ENCODE measurements at places on chromosomes 2 and 18.
A peak's percentile ranks its signal among the peaks of the same experiment; 100 is the strongest.

DNA sequence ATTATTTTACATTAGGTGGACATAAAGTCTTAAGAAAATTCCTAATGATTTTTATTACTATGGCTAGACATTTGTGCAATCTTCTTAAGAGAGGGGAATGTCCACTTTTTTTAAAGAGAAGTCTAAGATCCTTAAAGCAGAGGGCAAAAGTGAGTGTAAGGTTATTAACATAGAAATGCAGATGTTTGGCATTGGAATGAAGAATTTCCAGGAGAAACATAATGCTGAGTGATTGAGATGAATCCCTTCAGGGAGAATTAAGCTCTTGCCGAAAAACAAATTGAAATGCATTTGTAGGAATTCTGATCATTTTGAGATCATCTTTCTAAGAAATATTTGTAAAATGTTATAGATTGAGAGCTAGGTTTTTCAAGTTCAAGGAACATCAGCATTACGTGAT, 15.0 kb downstream of the FAM124B start:
- no peak for DNase-seq

- no peak for DNase-seq
These were observed 185.2 kb downstream of the SMAD2 start for GRCh38 chr18:47745227-47745626.

GRCh38 chr2:169119123-169119760, 49.9 kb downstream of the DHRS9 start:
- no peak for DNase-seq

DNA sequence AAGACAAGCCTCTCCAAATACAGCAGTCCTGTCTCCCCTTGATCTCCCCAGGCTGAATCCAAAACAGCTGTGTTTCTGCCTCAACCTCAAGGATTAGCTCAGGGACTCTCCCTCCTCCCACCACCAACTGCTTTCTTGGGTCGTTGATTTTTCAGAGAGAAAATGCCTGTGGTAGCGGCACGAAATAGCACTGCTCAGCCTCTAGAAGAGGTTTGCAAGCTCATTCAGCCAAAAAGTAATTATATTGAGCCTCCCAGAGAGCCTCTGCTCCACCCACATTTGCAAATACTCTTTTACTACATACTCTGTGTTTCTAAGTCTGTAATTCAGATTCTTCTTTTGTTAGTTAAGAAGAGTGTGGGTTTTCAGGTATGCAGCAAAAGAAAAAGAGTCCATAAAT, 396.4 kb upstream of the TNP1 start:
- no peak for DNase-seq

DNA sequence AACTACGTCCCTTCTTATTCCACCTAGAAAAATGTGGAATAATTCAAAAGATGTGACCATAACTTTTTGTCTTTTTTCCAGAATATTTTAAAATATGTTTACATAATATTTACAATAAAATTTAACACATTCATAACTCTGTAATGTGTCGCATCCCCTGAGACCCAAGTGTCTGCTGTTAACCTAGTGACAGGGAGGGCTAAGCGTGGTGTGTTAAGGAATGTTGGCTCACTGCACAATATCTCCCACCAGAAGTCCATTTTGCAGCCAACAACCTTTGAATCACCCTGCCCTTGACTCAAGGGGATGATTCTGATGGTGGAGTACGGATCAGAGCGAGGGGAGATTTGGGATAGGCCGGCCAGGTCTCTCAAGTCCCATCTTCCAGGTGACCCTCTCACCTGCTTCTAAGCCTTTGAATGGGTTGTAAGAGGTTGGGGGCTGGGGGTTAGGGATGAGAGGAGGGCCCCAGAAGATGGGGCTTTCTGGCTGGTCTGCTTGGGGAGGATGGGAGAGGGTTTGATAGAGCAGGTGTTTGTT, 43.3 kb downstream of the SERTAD2 start:
- no peak for DNase-seq

- no peak for DNase-seq
These were observed 13.7 kb downstream of the IL1RL2 start for GRCh38 chr2:102200539-102200938.

DNA sequence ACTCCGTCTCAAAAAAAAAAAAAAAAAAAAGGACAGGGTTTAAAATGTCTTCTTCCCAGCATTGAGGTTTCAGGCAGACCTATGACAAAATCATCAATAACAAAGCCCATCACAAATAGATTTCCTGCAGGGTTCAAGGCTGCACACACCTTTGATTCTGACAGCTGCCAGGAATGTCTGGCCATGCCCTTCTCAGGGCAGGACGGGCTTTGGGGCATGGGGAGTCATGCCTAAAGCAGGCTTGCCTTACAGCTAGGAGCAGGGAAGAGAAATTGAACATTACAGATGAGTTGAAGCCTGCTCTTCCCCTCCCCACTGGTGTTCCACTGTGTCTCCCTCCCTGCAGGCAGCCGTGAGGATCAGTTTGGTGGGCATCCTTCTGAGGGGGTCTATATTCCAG, 3.7 kb downstream of the PRELID3A start:
- no peak for DNase-seq

DNA sequence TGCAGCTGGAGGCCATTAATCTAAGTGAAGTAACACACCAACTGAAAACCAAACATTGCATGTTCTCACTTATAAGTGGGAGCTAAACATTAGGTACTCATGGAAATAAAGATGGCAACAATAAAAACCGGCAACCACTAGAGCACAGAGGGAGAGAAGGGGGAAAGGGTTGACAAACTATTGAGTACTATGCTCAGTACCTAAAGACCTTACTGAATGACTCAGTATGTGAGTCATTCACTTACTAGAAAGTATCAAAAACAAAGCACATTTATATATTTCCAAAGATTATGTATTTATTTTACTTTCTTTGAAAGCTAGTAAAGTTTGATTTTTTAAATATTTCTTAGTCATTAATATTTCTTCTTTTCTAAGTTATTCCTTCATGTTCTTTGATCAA, 48.9 kb downstream of the ZNF385B start:
- no peak for DNase-seq

DNA sequence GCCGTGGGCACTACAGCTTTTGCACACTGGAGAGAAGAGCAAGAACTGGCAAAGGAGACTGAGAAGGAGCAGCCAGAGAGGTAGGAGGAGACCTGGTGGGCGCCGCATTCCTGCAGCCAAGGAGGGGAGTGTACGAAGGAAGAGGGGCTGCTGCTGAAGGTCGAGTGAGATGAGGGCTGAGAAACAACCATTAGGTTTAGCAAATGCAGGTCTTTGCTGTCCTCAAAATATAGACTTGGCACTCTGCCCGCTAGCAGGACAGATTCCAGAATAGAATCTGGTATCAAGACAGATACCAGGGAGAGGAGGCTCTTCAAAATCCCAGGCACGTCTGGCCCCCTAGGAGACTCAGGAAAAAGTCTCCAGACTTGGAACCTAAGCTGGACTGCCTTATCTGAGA, 83.0 kb downstream of the TGOLN2 start:
- no peak for DNase-seq

- no peak for DNase-seq
These were observed 5.5 kb downstream of the FZD5 start for GRCh38 chr2:207764096-207764630.

- no peak for DNase-seq
These were observed 42.1 kb upstream of the EVA1A start for GRCh38 chr2:75602724-75603342.

GRCh38 chr18:74326231-74326630, 10.6 kb downstream of the C18orf63 start:
- DNase-seq = no peak

DNA sequence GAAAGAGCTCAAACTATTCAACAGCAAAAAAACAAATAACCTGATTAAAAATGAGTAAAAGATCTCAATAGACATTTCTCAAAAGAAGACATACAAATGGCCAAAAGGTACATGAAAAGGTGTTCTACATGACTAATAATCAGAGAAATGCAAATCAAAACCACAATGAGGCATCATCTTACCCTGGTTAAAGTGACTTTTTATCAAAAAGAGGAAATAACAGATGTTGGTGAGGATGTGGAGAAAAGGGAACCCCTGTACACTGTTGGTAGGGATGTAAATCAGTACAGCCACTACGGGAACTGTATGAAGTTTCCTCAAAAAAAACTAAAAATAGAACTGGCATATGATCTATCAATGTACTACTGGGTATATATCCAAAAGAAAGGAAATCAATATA, 39.8 kb upstream of the TMEM163 start:
- no peak for DNase-seq

DNA sequence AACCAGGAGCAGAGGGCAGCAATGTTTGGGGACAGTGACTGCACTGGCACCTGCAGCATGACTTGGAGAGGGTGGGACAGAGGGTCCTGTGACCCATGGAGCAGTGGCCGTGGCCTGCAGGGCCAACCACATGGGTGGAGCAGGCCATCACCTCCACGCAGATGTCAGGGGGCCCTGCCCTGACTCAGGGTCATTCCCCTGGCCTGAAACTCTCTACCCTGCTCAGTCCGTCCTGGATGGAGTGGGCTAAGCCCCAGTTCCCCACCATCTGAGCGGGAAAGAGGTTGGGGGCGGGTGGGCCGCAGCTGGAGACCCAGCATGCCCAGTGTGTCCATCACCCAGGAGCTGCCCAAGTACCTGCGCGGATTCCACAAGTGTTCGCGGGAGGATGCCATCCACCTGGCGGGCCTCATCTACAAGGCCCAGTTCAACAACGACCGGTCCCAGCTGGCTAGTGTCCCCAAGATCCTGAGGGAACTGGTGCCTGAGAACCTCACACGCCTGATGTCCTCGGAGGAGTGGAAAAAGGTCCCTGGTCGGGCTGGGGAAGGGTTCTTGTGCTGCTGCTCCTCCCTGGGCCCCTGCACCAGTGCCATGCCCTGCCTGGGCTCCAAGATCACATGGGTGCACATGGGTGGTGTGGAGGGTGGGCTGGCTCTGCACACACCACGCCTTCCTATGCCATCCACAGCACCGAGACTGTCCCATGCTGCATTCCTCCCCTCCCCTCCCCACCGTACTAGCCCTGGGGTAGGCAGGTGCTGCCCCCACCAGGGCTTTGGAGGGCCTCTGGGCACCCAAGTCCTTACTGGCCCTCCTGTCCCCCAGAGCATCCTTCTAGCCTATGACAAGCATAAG, 10.3 kb upstream of the GPR17 start:
- DNase-seq = no peak

DNA sequence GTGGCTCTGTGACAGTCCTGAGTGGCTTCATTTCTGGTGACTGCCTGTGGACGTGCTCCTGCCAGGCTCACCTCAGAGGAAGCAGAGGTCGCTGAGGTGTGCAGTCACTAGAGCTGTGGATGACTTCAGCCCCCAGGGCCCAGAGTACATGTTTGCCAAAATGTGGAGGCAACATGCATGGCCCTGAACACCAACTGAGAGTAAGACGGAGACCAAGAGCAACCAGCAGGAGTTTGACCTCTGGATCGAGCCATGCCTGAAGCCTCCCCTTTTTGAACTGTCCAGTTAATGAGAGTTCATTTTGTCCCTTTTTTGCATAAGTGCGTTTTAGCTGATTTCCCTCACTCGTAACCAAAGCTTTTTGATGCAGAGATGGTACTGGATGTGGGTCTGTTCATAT, 184.9 kb downstream of the RTP5 start:
- no peak for DNase-seq

DNA sequence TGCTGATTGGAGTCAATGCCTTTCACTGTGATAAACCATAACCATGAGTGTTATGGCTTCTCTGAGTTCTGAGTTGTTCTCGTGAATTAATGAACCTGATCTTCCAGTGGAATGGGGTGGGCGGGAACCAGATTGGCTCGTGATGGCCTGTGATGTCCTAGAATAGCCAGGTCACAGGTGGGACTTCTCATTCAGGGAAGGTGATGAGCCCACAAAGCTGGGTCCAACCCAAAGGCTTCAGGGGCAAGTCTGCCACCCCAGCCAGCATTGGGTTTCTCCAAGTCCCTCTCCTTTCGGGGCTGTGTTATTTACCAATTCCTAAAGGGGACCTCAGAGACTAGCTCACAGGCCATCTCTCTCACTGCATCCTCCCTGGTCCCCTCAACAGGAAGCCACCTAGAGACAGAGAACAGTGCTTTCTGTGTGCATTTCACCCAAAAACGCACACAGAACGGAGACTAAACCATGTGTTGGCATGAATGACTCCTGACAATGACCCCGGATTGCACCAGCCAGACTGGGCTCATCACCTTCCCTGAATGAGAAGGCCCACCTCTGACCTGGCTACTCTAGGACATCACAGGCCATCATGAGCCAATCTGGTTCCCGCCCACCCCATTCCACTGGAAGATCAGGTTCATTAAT, 85.5 kb downstream of the MALT1 start:
- no peak for DNase-seq

- no peak for DNase-seq
These were observed 77.4 kb downstream of the EML4 start for GRCh38 chr2:42246562-42246961.

- DNase-seq = no peak
These were observed 422.2 kb downstream of the LRRTM4 start for GRCh38 chr2:77099961-77100360.

GRCh38 chr2:152227969-152228592, 52.5 kb upstream of the STAM2 start:
- no peak for DNase-seq

DNA sequence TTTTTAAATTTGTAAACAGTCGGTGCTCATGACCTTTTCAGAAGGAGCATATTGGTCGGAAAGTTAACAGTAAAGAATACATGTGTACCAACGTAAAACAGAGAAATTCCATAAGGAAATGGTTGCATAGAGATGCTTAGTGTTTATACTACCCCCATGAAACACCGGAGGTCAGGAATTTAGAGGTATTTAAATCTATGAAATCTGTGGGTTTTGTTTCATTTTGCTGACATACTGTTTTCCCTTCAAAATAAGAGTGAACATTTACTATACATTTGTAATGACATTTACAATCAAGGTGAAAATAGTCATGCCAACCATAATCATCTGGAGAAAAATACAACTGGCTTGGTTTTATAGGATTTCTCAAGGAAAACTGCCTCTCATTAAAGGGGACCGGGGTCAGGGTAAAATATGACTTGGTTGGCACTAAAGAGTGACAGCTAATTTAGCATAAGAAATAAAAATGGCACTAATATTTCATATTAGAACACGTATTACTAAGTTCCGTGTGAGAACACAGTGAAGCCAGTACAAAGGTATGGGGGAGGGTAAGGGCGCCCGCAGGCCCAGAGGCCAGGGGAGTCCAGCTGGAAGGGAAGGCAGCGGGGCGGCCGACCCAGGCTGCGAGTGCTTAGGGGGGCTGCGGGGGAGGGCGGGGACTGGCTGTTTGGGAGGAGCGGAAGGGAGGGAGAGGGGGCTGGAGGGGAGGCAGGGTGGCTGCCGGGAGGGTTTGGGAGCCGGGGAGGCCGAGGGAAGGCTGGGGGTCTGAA, 1.1 kb upstream of the RNU4ATAC start:
- DNase-seq = peak; percentile 20

- no peak for DNase-seq
These were observed 26.1 kb downstream of the CYB5A start for GRCh38 chr18:74265546-74266098.

GRCh38 chr2:139495851-139496250, 715.7 kb upstream of the NXPH2 start:
- no peak for DNase-seq
